ENCODE measurements at places on chromosomes 7 and 10.

- no peak for DNase-seq
These were observed 14.5 kb downstream of the DNAJB9 start for GRCh38 chr7:108584211-108584610.

DNA sequence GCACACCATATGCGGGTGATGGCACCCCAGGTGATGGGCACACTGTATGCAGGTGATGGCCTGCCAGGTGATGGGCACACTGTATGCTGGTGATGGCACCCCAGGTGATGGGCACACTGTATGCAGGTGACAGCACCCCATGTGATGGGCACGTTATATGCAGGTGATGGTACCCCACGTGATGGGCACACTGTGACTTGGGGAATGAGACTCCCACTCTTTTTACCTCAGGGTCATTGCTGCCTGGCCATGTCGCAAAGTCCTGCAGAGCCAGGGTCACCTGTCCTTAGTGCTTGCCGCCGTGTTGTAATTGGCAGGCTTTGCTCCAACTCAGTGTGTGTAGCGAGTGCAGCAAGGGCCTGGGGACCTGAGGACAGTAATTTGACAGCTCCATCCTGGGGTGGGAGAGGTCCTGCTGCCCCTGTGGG lies 7.6 kb upstream of the CCDC201 start:
- no peak for DNase-seq

GRCh38 chr7:100806276-100806675 lies 21.0 kb downstream of the EPHB4 start:
- no peak for DNase-seq

DNA sequence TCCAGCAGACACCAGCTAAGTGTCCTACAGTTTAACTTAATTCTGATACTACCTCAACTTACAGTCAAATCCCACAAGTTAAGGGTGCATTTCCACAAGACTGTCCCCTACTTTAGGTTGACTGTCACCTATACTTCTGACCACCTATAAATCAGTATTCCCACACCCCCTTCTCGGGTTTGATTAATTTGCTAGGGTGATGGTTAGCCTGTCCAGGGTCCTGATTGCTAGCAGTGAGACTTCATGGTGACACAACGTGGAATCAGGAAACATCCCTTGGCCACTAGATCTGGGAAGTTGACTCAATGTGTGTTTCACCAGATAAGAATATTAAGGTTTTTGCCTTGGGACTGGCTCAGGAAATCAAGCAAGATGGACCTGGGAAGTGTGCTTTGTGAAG lies 88.4 kb downstream of the OR13A1 start:
- no peak for DNase-seq

GRCh38 chr7:9711259-9711918 lies 1262.3 kb upstream of the PHF14 start:
- DNase-seq = no peak

DNA sequence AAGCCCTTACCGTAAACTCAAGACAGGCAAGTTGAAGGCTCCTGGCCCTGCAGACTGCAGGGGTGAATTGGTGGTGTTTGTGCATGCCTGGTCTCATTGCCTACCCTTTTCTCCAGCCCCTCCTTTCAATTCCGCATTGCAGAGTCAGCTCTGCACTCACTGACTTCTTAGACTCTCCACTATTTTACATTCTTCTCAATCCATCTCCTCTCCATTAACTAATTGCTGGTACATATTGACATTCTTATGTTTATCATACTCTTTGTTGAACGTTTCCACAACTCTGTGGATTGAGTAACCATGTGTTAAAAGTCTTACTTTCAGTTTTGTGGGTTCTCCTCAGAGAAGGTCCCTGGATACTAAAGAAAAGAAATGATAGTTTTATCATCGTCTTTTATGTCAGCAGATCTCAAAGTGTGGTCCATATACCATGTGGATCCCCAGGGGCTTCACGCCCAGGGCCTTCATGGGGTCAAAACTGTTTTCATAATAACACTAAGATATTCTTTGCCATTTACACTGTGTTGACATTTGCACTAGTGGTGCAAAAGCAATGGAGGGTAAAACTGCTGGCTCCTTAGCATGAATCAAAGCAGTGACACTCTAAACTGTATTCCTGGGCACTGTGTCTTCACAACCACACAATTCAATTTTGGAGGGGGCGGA lies 135.4 kb upstream of the FZD1 start:
- no peak for DNase-seq

DNA sequence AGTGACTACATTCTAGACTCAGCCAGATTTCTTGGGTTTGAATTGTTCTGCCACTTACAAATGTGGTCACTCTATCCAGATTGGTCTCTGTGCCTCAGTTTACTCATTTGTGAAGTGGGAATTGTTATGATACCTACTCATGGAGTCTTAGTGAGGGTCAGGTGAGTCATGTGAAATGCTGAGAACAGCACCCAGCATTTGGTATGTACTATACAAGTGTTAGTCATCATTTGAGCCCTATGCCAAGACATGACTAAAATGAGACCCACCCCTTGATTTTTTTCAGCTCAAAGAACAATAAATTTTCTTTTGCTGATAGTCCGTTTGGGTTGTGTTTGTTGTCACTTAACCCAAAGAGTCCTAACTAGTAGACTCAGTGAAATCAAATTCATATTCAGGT lies 92.8 kb downstream of the CHN2 start:
- no peak for DNase-seq

DNA sequence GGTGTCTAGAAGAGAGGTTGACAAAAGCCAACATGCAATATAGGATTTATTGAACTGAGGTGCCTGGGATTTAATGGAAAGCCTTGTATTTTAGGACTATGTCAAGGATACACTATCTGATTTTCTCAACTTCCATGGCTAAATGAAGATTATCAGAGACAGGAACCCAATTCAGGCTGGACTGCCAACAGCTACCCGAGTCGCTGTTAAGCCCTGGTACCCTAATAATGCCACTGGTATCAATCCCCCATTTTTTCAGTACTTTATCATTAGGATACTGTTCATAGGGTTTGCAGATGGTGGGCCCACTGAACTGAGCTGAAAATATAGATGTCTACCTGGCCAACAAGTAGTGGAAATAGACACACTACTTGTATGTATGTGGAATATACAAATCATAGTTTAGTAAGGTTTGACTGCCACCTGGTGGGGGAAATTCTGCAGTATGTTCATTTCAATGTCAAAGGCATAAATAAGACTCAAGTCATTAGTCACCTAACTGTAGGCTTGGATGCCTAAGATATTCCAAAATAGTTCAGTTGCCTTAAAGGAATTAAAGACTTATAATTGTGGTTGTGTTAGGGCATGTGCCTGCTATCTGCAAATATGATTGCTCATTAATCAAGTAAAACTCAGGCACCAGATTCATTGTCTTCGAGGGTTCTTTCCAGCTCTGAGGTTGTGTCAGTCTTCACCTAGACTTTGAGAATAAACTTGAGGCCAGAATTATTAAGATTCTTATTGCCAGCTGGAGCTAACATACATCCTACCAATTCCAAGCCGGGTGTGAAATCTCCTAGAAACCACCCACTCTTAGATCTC lies 34.1 kb upstream of the NOBOX start:
- peak; percentile 2 for DNase-seq

DNA sequence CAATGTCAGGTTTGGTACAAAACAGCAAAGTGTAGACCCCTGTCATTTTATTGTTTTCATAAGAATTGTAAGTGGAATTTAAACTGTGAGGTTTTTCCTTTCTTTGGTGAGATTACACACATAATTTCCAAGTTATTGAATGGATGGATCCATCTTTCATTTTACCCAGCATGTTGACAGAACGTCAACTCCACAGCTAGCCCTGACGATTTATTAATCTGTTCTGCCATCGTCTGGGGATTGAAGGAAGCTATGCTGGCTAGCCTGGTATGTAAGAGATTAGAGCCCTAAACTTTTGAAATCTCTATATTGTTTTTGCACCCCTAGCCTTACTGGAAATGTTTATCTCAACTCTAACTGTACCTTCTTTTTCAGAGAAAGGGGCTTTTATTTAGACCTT lies 8.6 kb downstream of the WNT16 start:
- DNase-seq = no peak

- no peak for DNase-seq
These were observed 16.1 kb downstream of the MYOF start for GRCh38 chr10:93465806-93466675.

DNA sequence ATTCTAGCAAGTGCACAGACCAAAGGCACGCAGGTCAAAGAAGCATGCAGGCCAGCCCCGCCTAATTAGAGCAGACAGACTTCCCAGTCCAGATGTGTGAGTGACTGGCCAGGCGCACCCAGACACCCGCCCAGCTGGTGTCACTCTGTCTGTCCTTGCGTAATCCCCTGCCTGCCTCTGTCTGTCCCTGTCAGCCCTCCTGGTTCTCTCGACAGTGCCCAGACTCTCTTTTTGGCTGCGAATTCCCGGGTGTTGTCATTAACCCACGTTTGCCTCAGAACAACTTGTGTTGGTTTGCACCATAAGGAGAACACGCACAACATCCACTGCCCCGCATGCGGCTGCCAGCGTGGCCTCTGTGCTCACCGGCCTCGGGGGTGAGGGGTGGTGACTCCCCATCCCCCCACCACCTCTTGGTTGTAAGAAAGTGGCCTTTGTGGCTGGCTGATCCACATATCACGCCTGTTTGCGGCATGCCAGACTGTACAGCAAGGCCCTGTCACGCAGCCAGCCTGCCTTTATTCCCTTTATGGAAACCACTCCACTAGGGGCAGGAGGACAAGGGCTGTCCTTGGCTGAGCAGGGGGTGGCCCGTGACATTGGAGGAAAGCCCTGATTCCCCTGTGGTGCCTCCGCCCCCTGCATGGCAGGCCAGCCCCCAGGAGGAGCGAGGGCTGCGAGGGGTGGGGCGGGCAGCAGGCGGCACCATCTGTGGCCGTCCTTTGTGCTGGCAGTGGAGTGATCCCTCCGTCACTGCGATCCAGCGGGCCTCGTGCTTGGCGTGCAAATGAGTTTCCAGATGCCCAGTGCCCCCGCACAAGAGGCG lies 72.8 kb upstream of the PPIF start:
- DNase-seq = no peak

DNA sequence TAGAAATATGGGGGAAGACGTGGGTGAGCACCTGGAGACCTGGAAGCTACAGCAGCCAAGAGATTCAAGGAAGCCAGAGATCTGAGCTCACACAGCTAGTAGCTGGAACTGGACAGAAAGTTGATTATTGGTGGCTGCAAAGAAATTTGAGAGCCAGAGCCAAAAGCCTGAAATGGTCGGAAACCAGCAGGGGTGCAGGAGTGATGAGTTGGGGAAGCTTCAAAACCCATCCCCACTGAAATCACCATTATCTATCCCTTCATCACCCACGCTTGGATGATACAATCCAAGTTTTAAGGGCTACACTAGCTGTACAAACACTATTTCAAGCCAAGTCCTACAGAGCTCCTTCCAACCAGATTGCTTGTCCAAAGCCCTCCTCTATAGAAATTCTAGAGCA lies 296.1 kb upstream of the NEBL start:
- DNase-seq = no peak

DNA sequence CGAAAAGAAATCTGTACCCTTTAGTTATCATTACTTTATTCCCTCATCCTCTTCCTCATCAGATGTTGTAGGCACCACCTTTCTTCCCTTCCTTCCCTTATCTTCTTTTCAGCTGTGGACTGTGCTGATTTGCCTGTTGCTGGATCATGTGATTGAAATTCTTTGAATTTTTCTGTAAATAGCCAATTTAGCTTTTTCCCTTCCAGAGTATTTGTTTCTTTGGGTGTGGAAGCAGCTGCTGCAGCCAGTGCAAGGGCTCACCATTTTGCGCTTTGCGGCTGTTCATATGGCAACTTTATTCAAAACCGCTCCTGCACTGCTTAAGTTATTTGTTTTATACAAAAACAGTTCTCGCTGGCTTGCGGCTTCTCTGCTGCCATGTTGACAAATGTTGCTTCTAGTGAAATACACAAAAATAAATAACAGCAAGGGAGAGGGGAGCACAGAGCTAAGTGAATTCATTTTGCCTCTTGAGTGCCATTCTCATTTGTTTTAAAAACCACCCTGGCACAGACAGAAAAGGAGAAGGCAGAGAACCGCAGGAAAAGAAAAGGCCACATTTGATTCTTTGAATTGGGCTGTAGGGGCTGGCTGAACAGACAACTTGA lies 151.2 kb downstream of the AUTS2 start:
- DNase-seq = no peak

DNA sequence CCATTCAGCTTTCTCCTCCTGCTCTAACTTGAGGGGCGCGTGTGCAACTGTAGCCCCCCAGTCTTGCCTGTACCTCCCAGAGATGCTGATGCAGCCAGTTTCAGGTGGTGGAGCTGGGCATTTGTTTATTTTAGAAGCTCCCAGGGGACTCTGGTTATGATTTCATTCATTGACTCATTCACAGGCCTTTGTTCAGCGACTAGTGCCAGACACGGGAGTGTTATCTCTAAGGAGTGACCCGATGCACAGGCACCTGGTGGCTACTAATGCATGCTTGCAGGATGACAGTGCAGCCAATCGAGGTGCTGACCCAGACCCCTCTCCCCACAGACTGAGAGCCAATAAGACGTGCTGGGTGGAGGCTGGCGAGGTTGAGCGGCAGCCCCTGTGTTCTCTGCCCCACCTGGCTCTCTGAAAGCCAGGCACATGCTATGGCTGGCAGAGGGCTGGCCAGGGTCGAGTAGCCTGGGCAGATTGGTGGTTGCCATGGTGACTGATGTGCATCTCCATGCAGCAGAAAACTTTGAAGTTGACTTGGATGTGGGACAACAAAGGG lies 19.7 kb upstream of the SLC18A2 start:
- no peak for DNase-seq

DNA sequence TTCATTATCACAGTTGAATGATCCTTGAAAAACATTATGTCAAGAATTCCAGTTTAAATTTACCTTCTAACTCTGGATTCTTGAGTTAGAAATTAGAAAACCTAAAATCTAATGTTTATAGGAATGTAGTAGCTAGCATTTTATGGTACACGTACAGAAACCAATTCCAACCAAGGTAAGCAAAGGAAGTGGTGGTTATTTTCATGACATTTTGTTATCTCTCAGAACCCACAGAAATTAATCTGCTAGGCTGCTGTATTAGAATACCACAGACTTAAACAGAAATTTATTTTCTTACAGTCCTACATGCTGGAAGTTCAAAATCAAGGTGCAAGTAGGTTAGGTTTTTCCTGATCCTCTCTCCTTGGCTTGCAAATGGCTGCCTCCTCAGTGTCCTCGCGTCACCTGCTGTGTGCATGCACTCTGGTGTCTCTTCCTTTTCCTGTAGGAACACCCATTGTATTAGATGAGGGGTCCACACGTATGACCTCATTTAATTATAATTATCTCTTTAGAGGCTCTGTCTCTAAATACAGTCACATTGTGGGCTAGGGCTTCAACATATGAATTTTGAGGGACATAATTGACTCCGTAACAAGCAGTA lies 8.5 kb upstream of the CSTF2T start:
- DNase-seq = no peak

DNA sequence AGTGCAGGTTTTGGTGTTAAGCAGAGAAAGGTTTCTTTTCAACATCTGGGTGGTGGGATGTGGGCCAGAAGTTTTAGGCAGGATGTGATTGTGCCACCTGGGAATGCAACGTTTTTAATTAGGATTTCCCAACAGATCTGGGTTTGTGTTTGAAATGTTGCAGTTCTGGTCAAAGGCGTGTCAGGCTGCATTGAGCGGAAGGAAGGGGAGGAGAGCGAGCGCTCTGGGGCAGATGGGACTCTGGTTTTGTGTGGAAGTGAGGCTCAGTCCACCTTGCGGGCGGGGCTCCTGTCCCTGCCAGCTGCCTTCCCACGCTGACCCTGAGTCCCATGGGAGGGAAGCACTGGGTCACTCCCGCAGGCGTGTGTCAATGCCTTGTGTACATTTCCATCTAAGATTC lies 767.7 kb downstream of the KCNMA1 start:
- no peak for DNase-seq

GRCh38 chr10:120543291-120543690 lies 86.3 kb downstream of the PLPP4 start:
- no peak for DNase-seq

All from AG04450 (cell line).